ENCODE measurements at places on chromosomes 5 and 9.

DNA sequence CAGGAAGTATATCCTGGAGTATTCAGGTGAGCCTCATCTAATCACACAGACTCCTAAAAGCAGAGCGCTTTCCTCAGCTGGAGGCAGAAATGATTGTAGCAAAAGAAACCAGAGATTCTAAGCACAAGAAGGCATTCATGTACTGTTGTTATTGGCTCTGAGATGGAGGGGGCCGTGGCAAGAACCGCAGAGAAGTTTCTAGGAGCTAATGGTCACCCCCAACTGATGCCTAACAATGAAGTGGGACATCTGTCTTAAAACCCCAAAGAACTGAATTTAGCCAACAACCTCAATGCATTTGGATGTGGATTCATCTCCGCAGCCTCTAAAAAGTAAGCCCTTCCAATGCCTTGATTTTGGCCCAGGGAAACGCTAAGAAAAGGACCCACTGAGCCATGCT, 76.3 kb downstream of the ADAMTSL1 start:
- no peak for DNase-seq

GRCh38 chr5:115455301-115455707, 89.3 kb downstream of the FEM1C start:
- DNase-seq, result no peak

GRCh38 chr9:117757561-117758190, 53.5 kb downstream of the TLR4 start:
- DNase-seq, result no peak

- DNase-seq, result peak; percentile 88
Observed at GRCh38 chr5:163916376-163916775, 411.0 kb downstream of the MAT2B start.
